ENCODE measurements at places on chromosomes 4 and X.

DNA sequence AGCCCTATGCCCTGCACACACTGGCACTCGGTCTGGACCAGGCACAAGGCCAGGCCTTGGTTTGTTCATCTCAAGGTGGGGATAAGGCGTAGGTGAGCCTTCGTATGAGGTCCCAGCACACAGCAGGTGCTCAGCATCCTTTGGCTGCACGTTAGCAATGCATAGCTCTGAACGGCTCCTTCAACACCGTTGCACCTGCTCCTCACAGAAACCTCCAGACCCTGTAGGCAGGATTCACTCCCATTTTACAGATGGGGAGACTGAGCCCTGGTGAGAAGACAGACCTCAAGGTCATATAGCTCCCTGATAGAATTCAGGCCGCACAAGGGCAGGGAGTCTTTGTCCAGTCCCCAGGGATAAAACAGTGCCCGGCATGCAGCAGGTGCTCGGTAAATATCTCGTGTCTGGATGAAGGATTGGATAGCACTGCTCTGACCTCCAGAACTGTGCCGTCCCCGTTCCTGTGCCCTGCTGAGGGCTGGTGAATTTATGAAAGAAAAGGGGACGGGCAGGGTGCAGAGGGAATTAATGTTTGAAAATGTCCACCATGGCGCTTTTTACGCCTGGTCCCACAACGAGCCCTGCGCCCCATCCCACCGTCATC lies 2.4 kb downstream of the PPP2R2C start:
- no peak for DNase-seq

GRCh38 chr4:15349531-15349935 lies 78.3 kb upstream of the C1QTNF7 start:
- peak; percentile 56 for DNase-seq

DNA sequence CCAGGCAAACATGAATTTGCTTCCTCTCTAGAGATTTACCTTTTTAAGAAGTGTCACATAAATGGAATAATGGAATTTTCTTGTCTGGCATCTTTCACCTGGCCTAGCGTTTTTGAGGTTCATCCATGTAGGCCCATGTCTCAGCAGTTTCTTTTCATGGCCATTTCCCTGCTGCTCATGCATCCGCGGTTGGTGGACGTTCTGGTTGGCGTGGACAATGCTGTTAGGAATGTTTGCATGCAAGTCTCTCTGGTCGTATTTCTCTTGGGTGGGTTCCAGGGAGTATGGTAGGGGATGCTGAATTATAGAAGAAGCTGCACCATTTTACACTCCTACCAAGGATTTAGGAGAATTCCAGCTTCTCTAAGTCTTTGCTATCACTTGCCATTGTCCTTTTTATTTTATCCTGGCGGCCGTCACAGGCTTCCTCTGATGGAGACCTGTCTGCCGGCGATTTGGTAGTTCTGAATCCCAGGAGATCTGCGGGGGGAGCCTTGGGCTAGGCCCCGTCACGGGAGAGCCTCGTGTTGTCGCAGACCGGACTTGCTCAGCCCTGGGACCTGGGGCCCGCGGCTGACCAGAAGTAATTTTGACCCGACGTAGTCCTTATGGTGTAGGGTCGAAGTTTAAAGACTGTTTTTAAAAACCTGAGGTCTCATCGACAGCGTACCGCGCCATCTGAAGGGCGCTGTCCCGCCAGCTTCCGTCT lies 56.9 kb upstream of the TADA2B start:
- DNase-seq: peak; percentile 43

DNA sequence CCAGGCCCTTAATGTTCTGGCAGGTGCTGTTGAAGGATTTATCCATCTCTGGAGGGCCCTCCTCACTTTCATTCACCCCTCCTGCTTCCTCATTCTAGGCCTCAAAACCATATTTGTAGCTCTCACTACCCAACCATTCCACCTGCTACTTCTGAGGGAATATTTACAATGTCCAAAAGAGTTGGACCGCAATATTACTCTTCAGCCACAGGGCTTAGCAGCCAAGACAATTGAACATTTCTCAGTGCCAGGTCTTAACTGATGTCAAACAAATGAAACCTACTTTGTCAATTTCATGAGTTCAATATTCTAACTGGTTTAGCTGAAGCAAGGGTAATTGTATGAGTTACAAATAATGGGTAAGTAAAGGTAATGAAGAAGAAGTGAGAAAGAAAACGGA lies 113.2 kb downstream of the ENOX2 start:
- no peak for DNase-seq

GRCh38 chrX:8848911-8849310 lies 47.7 kb upstream of the FAM9A start:
- no peak for DNase-seq

DNA sequence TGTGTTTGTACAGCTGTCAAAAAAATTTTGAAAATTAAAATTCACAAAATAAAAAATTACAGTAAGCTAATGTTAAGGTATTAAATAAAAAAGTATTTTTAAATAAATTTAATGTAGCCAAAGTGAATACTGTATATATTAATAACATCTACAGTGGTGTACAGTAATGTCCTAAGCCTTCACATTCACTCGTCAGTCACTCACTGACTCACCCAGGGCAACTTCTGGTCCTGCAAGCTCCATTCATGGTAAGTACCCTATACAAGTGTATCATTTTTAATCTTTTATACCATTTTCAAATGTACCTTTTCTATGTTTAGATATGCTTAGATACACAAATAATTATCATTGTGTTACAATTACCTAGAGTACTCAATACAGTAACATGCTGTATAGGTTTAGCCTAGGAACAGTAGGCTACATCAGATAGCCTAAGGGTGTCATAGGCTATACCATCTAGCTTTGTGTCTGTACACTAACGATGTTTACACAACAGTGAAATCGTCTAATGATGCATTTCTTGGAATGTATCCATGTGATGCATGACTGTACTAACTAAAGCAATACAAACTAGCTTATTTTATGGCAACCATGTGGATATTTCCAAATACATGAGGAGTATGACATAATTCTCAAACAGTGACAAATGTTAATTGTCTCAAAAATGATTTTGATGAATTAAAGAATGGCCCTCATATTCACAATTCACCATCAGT lies 13.7 kb downstream of the DDX60 start:
- DNase-seq: no peak

DNA sequence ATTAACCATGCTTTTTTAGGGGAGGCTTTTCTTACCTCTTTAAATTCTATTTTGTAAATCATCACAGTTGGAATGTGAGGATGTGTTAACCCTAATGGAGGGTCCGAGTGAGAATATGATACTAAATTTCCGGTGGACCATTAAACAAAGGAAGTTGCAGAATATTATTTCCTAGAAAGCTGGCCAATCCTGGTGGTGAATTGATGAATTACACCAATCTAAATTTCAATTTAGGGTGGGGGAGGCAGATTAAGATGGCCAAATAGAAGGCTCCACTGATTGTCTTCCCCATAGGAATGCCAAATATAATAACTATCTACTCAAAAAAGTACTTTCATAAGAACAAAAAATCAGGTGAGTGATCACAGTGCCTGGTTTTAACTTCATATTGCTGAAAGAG lies 1045.6 kb downstream of the GLUD2 start:
- DNase-seq: no peak

DNA sequence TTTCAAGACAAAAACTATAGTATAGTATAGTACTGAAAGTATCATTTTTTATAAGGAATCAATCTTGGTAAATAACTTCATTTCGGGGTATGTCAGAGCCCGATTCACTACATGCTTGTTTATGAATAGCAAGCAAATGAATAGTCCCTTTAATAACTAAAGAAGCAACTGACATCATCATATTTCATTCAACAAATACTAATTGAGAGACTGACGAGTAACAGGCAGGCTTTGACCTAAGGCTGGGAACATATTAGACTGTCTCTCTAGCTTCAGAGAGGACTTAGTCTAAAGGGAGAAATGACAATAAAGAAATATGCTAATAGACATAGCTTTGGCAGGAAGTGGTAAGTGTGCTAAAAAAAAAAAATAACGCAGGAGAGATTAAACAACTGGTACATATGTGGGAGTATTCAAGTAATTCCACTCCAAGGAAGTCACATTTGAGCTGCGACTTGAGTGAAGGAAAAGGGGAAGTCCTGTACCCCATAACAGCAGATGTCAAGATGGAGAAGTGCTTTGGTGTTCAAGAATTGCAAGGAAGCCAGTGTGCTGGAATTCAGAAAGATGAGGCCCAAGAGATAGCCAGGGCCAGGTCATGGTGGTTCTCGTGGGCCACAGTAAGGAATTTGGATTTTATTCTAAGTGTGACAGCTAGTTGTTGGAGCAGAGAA lies 284.9 kb downstream of the FBXO8 start:
- peak; percentile 93 for DNase-seq

- no peak for DNase-seq
These were observed 12.7 kb upstream of the DCUN1D4 start for GRCh38 chr4:51830156-51830720.

DNA sequence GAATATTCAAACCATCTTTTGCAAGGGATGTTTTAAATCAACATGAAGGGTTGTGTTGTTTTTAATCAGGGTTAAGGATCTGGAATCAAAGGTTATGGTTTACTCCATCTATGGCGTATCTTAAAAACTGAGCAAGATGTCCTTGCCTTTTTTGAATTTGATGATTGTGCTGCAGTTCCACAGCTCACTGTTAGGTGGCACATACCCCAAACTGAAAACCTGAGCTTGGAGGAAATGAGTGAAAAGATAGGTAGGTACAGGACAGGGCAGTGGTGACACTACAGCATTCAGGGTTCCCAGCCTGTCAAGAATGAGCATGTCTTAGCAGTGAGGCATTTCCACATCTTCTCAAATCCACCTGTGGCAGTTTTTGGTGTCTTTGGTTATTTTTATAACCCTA lies 13.1 kb upstream of the EOLA1 start:
- DNase-seq: peak; percentile 24

DNA sequence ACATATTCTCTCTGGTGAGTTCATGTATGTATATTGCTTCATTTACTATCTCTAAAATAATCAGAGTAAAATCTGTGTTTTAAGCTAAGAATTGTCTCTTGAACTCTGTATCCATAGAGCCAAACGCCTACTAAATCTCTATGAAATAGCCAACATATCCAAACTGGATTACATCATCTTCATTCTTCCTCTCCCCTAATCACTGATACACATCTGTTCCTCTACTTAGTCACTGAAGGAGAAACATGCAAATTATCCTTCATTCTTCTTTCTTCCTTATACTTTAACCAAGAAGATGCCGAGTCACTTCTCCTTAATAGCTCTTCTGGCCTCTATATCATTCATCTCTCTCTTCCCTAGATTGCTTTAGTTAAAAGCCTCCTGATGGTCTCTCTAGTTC lies 630.4 kb upstream of the FTHL17 start:
- no peak for DNase-seq

GRCh38 chrX:140918398-140919038 lies 83.9 kb upstream of the SPANXB1 start:
- DNase-seq: peak; percentile 73

DNA sequence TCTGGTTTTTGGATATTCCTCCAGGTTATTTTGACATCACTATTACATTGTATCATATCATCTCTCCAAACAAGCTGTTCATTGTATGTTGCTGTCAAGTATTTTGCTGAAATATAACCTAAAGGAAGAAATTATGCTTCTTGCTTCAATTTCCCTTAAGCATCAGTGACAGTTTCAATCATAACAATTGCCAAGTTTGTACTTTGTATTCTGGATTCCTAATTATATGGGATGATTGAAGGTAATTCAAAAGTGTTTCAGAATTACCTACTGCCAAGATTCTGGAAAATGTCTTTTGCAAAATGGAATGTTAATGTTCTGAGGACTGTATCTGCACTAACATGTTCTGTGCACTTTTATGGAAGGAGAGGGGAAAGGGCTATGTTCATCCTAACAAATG lies 228.7 kb downstream of the PRDM5 start:
- no peak for DNase-seq

DNA sequence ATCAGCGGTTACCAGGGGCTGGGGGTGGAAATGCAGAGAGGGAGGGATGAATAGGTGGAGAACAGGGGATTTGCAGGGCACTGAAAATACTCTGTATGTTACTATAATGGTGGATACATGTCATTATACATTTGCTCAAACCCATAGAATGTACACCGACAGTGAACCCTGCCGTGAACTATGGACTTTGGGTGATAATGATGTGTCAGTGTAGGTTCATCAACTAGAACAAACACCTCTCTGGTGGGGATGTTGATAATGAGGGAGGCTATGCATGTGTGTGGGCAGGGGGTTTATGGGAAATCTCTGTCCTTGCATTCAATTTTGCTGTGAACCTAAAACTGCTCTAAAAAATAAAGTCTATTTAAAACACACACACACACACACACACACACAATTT lies 11.5 kb downstream of the HPSE start:
- no peak for DNase-seq

- no peak for DNase-seq
These were observed 116.6 kb downstream of the SH2D1A start for GRCh38 chrX:124462931-124463330.

- peak; percentile 15 for DNase-seq
These were observed 21.8 kb downstream of the CMC4 start for GRCh38 chrX:155048977-155049619.

DNA sequence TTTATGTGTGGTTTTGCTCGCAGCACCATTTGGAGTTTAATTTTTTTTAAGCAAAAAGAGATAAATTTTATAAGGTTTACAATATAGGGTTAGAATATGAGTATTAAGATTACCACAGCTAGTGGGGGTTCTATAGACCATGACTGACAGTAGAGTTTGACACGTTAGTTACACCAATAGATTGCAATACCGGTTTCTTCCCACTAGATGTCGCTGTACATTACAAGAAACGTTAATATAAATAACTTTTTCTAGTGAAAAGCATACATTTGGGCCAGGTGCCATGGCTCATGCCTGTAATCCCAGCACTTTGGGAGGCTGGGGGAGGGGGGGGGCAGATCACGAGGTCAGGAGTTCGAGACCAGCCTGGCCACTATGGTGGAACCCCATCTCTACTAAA lies 433.6 kb downstream of the MAGEB5 start:
- DNase-seq: peak; percentile 1

GRCh38 chr4:123346951-123347350 lies 49.6 kb upstream of the SPRY1 start:
- no peak for DNase-seq

Measured in MV-4-11 (cell line).